ENCODE measurements at places on chromosomes 6 and 20.

- DNase-seq = no peak
Measured at GRCh38 chr20:63968928-63969760, 586 bp downstream of the ZNF512B start.

GRCh38 chr6:113377362-113377942, 479.7 kb upstream of the MARCKS start:
- DNase-seq = no peak

DNA sequence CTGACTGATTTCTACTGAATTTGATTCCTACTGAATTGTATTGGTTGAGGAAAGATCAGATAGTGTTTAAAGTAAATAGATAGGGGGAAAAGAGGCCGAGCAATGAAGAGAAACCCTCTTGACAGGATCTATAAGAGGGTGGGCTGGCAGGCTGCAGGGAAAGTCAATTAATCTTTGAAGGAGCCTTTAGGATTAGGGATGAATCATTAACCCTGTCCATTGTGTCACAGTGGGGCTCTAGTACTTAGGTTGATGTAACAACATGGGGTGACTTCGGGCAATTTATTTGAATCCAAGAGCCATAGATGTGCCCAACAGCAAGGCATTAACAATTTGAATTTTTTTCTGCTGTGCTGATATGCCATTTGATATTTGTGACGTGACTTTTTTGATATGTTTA, 7.5 kb downstream of the RFX6 start:
- DNase-seq = no peak

DNA sequence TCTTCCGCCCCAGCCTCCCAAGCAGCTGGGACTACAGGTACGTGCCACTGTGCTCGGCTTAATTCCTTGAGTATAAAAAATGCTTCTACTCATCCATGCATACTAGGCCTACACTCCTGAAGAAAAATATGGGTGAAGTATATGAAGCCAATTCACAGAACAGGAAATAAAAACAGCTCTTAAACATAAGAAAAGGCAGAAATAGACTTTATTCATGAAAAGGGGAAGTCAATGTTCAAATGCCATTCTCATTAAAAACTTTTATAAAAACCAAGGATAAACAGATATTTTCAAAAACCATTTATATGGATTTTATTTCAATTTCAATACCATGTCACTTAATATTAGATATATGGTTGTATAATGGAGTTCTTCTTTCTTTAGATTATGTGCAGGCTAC, 18.3 kb downstream of the SERPINB9 start:
- no peak for DNase-seq

- no peak for DNase-seq
Measured at GRCh38 chr6:137882225-137882961, 15.3 kb downstream of the TNFAIP3 start.

- DNase-seq = no peak
Measured at GRCh38 chr20:53778041-53778516, 184.4 kb upstream of the ZNF217 start.

DNA sequence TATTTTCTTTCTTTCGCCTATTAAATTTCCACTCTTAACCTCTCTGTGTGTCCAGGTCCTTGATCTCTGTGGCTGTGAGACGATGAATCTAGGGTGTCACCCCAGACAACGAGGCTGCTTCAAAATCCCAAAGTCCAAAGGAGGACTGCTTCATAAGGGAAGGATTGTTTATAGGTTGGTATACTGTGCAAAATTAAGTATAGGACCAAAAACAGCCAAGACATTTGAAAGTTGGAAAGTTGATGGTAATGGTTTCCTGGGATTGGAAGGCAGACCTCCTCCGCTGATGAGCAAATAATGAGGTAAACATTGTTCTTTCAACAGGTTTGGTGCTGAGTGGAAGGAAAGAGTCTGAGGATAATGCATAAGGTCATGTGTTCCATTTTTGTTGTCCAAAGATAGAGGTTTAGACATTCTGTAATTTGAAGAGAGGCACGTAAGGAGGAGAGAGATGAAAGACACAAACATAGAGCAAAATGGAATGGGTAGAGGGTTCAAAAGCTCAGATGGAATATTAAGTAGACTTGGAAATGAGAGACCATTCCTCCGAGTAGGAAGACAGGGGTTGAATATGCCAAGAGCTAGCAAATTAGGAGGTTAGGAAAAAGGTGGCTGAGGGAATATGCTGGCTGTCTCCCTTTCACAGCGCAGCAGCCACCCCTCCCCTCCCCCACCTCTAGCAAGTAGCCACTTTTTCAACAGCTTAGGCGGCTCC, 24.8 kb downstream of the ZNF311 start:
- DNase-seq = no peak

- no peak for DNase-seq
Measured at GRCh38 chr6:147506704-147507114, 1.8 kb upstream of the SAMD5 start.

Measured in left renal pelvis (tissue), 4 donors.